MG63 (cell line): ENCODE measurements at places on chromosomes 7 and 10. TPM values are rescaled to one million over a fixed set of nuclear protein-coding genes. Genes with fewer than 3 reads are reported as not detected.

SRRM3 gene
- total RNA-seq, result 1.2 and 1.4 TPM in 2 replicates

DNA sequence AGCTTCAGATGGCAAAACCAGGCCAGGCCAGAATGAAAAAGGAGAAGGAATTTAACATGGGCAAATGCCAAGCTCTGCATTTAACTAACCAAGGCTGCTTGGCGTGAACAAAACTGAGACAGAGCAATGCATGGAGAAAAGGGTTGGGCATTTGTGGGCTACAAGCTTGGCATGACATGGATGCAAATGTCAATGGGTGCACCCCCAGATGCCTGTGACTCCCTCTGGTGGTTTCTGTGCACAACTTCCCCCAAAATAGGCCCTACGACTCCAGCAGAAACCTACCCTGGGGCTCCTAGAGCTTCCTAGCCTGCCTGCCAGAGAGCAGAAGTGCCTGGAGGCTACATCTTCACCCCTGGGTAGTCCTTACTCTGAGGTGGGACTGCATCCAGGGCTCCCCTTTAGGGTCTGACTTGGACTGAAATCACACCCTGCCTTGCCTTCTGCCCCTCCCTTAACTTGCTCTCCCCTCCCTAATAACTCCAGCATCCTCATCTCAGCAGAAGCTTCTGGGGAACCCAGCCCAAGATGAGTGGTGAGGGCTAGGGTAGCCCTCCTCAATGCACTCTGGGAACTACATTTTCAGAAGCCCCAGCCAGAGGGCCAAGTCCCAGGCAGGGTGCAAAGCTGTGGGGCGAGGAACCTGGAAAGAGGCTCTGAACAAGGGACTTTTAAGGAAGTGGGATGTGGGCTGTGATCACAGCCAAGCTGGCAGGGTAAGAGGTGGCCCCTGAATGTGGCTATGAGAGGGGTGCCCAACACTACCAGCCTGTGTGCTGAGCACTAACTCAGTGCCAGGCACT, 11.3 kb downstream of the GPRIN2 start:
- DNase-seq, result no peak

- no peak for DNase-seq
Observed at GRCh38 chr7:77269360-77270093, 69.9 kb upstream of the FGL2 start.

GRCh38 chr10:126969310-126969709, 64.1 kb downstream of the DOCK1 start:
- DNase-seq, result no peak
